ENCODE measurements at places on chromosomes 3 and 15.

- peak; percentile 17 for DNase-seq
Measured at GRCh38 chr15:95845862-95846515, 484.5 kb upstream of the NR2F2 start.

DNA sequence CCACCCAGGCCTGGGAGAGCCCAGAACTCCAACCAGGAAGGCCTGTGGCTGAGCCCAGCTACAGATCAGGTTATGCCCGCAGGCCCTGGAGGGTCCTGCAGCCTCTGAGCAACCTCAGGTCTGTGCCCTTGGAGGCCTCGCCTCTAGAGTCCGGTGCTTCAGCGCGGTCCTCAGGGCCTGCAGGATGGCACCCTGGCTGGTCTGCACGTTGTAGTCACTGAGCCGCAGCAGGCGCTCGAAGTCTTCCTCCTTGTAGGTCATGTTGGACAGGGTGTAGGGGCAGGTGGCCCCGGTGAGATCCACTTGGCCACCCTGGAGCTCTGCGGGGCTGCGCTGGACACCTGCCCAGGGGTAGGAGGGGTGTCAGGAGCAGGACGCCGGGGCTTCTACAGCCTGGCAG, 25.8 kb downstream of the PLA2G4D start:
- DNase-seq, result no peak

DNA sequence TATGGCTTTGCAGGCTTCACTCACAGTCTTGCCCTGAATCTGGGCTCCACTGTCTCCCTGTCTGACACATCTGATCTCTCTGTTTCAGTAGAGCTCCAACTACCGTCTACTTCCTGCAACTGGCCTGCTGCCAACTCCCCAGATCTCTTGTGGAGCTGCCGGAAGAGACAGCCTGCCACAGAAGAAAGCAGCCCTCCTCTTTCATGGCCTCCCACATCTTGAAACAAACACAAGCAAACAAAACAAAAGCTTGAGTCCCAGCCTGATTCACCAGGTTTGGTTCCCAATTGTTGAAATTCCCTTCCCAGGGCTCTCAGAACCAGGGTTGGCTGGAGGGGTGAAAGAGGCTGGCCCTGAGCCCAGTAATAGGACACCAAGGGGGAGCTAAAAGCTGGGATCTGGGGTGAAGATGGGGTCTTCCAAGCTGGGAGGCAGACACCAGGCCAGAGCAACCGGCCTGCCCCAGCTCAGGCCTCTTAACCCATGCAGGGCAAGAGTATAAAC, 55.3 kb upstream of the CA12 start:
- DNase-seq, result no peak

- no peak for DNase-seq
Measured at GRCh38 chr3:28637742-28638141, 289.1 kb upstream of the AZI2 start.

- no peak for DNase-seq
Measured at GRCh38 chr15:82663186-82663600, 16.0 kb upstream of the CPEB1 start.

DNA sequence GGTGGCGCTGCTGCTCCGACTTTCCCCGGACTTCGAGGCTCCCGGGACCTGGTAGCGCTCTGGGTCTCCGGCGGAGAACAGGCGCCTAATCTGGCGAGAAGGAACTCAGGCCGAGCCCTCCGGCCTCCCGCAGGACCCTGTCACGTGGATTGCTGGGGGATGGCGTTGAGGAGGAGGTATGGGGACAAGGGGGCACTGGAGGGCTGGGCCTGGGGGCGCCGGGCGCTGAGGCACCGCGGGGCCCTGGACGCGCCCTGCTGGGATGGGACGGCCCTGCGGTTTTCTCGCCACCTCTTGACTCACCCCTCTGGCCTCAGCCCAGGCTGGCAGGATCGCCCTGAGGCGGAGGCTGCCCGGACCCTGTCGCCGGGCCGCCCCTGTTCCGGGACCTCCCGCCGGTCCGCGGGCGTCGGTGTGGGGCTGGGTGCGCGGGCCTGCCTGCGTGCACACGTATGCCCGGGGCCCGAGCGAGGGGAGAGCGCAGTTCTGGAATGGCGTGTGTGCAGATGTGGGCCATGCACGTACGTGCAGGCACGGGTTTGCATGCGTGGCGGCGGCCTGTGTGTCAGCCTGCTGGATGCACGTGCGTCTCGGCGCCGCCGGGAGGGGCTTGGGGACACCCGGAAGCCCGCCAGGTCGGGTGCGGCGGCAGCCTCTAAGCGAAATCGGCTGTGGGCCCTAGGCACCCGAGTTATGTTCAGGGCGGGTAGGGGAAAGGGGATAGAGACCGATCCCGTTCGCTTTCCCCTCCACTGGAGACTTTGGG, 752 bp downstream of the C15orf39 start:
- peak; percentile 89 for DNase-seq

GRCh38 chr3:158330870-158331269, 221.0 kb downstream of the RSRC1 start:
- no peak for DNase-seq

DNA sequence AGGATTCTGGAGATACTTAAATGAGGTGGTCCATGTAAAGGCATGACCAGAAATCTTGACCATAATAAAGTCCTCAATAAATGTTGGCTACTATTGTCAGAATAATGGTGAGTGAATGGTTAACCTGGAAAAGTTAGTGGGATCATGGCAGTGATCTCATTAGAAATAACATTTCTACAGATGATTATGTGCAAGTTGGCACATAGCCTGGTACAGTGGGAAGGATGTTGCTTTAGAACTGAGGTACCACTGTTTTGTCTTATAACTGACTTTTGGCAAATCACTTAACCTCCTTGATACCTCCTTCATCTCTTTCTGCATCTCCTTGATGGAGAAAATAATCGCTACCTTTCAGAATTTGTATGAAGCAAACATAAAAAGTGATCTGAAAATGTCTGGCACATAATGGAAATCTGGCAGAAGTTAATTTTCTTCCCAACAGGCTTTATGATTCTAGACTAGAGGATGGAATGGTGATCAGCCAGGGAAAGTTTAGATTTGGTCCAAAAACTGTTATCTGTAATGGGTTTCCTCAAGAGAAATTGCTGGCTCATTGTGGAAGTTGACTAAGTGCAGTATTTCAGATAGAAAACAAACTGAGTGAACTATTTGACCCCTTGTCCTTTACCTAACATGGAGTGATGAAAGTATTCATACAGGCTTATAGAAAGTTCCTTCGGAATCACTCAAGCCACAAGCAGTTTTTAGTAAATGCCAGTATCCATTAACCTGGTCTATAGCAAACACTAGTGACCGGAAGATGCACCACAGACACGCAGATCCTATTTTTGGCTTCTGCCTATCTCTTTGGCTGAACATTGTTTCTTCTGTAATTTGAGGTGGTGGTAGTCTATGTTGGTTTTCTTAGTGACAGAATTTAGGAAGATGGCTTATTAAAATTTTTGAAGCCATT, 449.6 kb upstream of the TGFBR2 start:
- no peak for DNase-seq

DNA sequence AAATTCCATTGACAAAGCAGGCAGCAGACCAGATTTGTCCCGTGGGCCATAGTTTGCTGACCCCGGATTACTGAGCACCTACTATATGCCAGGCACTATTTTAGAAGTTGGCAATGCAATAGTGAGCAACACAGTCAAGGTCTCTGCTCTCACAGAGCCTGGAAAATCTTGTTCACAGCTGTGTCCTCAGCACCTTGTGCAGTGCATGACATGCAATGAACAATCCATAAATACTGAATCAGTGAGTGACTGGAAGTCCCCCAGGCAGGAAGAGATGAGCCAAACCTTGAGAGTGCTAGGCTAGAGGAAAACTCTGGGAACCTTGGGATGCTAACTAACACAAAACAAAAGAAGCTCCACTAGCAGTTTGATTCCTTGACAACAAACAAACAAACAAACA, 14.4 kb downstream of the TM4SF1 start:
- DNase-seq, result no peak

GRCh38 chr3:108548886-108549285, 38.5 kb upstream of the MYH15 start:
- DNase-seq, result no peak

- no peak for DNase-seq
Measured at GRCh38 chr15:76239786-76240185, 71.5 kb downstream of the ETFA start.

- no peak for DNase-seq
Measured at GRCh38 chr15:43218908-43219706, 1.7 kb downstream of the EPB42 start.

- DNase-seq, result no peak
Measured at GRCh38 chr3:141366285-141367037, 1.8 kb upstream of the ZBTB38 start.

DNA sequence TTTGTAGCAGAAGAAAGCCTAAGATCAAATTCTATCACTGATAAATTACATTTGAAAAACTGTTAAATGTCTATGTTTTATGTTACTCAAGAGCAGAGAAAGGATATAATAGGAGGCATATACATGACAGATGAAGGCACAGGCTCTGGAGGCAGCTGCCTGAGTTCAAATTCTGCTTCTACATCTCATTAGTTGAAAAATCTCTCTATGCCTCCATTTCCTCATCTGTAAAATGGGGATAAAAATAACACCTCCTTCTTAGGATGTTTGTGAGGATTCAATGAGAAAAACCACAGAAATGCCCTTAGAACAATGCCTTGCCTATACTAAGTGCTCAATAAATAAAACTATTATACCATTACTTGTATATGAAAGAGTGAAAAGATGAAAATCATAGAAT, 21.0 kb downstream of the TP53BP1 start:
- DNase-seq, result no peak

GRCh38 chr3:183295211-183295610, 42.2 kb downstream of the B3GNT5 start:
- DNase-seq, result no peak

DNA sequence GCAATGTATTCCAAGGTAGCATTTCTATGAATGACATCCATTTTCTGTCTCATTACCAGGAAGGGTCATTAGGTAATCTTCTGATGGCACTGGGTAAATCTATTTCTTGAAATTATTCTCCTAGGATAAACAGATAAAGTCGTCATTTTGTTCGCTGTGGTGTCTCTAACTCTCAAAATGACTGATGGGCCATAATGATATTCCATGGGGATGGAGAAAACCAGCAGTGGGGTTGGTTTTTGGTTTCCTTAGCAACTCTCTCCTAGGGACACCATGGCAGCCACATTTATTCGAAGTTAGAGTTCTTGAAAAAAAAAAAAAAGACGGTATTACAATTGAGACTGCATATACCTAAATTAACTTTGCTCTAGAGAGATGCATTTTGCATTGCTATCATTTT, 231.3 kb upstream of the SLCO3A1 start:
- no peak for DNase-seq

GRCh38 chr3:134797057-134797740, 2.1 kb downstream of the EPHB1 start:
- no peak for DNase-seq

GRCh38 chr15:33500432-33501195, 189.8 kb downstream of the RYR3 start:
- no peak for DNase-seq

DNA sequence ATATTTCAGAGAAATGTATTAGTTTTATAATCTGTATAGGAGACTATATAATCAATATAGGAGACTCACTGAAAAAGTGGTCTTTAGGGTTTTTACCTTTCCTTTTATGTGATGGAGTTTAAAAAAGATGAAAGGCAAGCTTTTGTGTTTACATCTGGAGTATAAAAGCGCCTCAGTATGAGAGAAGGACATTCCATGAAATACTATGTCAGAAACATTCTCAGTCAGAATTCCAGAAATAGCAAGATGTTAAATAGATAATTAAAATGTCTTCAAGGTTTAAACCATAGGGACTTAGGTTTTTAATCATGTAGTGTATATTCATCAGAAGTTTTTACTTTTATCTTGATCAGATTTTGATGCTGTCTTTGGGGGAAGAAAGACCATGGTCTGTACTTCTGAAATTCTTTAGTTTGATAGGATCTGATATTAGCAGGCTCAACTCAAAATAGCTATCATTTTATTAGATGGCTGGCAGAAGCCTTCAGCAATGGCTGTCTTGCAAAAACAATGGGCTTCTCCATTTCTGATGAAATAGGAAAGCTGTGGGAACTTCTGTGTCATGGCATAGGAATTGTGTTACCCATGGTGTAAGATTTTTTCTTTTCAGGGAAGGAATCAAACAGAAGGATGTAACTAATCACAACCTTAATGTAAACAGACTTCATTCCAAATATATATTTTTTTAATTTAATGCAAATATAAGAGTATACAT, 209.6 kb upstream of the PLSCR5 start:
- no peak for DNase-seq

DNA sequence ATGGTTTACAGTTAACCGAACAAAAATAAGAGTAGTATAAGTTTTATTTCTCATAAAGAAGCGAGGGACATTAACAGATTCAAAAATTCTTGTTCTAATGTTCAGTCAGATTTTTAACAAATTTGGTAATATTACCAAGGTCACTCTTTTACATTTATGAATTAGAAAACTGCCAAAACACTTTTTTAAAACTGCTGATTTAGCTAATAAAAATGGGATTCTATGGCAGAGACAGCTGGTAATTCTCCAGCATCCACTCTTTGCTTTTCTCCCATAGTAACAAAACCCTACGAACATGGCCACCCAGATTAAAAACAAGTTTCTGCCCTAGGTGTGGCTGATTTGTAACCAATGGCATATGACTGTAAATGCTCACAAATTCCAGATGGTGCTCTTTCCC, 71.2 kb downstream of the GPR160 start:
- DNase-seq, result no peak

- DNase-seq, result no peak
Measured at GRCh38 chr3:53482227-53482626, 12.2 kb upstream of the CACNA1D start.

- no peak for DNase-seq
Measured at GRCh38 chr3:49649576-49649975, 24.6 kb upstream of the APEH start.

DNA sequence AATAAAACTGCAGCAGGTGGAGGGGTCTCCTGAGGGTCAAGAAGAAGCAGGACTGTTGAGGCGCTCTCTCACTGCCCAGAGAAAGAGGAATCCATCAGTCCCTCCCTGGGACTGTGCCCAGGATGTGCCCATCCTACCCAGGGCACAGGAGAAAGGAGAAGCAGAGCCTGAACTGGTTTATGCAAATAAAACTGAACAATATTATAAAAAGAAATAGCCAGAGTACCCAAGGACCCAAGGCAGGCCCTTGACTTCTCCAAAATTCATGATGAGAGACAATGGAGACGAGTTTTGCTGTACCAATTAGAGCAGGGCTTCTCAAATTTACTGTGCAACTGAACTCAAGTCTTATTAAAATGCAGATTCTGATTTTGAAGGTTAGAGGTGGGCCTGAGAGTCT, 211.0 kb downstream of the IGSF11 start:
- no peak for DNase-seq

DNA sequence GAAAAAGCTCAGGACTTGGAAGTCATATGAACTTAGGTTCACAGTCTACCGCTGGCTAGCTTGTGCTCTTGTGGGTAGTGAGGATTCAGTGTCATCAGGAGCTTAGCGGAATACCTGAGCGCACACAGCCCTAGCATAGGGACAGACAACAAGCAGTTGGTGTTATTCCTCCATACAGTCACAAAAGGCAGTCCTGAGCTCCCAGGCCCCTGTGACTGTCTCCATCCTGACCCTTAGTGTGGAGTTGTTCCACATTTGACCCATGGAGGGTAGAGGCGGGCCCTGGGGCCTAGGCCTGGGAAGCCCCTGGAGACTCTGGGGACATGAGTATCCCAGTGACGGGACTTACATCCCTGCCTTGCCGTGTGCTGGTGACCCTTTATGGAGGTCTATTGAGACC, 131.5 kb upstream of the PLXNA1 start:
- no peak for DNase-seq

- DNase-seq, result no peak
Measured at GRCh38 chr15:57370929-57371328, 5.4 kb upstream of the CGNL1 start.

- no peak for DNase-seq
Measured at GRCh38 chr15:82298520-82298919, 35.9 kb downstream of the SAXO2 start.

All from GM06990 (cell line).